Stimulated activated CD4-positive, alpha-beta T cell treated with anti-CD3 and anti-CD28 coated beads, Interleukin-12 subunit alpha, Interleukin-12 subunit beta, amount 100 ng/mL, for 24 hours (primary cell): ENCODE measurements at places on chromosomes 11 and 22.

DNA sequence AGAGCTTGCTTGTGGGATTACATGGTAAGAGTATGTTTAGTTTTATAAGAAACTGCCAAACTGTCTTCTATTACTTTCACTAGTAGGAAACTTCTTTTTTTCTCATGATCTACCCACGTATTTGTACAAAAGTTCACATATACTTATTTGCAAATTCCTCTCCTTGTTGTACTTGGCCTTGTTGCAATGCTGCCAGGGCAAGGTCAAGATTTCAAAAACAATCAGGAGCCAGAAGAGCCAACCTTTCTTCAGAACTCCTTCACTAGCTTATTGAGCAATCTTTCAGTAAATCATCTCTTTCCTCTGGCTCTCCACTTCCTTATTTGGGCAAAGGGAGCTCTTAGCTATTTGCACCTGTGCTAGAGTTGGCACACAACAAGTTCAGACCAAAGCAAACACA, 9.7 kb downstream of the SRSF8 start:
- no peak for DNase-seq

DNA sequence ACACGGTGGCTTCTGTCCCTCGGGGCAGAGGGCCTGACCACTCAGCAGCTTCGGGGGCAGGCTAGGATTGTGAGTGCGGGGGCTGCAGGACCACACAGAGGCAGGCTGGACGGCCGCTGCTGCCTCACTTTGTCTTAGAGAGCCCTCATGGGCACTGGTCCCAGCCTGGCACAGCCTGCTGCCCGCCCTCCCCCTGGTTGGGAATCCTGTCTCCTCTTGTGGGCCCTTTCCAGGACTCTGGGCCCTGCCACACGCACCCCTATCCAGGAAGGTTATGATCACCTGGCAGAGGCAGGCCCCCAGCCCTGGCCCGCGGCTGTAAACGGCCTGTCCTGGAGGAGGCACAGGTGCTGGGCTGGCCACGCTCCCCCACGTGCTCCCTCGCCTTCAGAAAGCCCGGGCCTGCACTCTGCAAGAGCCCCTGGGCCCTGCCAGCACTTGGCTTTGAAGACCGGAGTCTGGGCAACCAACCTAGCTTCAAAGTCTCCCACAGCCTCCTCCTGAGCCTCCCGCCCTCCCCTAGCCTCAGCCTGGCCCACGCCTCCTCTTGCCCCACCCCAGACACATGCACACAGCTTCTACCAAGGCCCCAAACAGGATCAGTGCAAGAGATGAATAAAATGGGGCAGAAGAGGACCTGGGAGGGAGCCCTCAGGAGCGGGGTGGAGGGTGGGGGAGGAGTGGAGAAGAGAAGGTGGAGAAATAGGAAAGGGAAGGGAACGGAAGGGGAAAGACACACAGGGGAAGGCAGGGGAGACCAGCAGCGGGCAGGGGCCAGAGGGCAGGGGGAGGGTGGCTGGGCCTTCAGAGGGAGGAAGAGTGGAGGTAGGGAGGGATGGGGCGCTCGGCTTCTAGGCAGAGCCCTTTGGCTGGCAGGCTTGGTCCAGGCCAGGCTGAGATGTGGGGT, 31.0 kb downstream of the SYT7 start:
- no peak for DNase-seq

GRCh38 chr22:46382524-46382923, 47.0 kb downstream of the TRMU start:
- no peak for DNase-seq

GRCh38 chr11:59556115-59556916, 45.0 kb downstream of the OR4D9 start:
- peak; percentile 84 for DNase-seq
